ENCODE measurements at places on chromosomes 12 and 14.

DNA sequence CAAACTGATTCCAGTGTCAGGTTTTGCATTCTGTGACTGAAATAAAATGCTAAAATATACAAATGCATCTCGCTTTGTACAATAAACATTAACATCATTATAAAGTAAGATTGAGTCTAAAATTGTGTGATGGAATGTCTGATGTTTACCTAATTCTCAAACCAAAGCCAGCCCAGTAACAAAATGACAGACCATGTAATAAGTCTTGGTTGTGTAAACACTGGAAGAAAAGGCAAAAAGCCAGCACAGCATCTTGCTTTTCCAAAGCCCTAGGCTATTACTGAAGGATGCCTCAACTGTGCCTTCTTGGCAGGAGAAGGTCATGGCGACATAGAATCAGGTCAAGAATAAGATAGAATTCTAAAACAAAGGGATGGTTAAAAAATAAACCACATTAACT lies 169.6 kb downstream of the EGLN3 start:
- no peak for DNase-seq

- DNase-seq, result no peak
These were observed 9.7 kb downstream of the MOK start for GRCh38 chr14:102295270-102295669.

GRCh38 chr12:2739832-2740641 lies 54.7 kb upstream of the FKBP4 start:
- DNase-seq, result no peak

GRCh38 chr14:26926585-26926984 lies 328.8 kb upstream of the NOVA1 start:
- DNase-seq, result no peak

- no peak for DNase-seq
These were observed 12.8 kb upstream of the FBRSL1 start for GRCh38 chr12:132477017-132477702.

GRCh38 chr12:5335069-5335468 lies 96.8 kb upstream of the NTF3 start:
- no peak for DNase-seq

GRCh38 chr14:67853715-67854114 lies 34.1 kb downstream of the RAD51B start:
- DNase-seq, result no peak

GRCh38 chr12:55927588-55928502 lies at the start of gene PYM1:
Gene PYM1, minus strand, starts transcription at chr12:55927894. Its CDS starts 133 bp downstream, at chr12:55927761.
- peak; percentile 84 for DNase-seq

- no peak for DNase-seq
These were observed 13.5 kb upstream of the TUBA1C start for GRCh38 chr12:49251357-49251756.

GRCh38 chr12:120468325-120468820 lies 1.2 kb downstream of the SRSF9 start:
- DNase-seq, result peak; percentile 38

GRCh38 chr12:110366321-110367142 lies 37.0 kb downstream of the ANAPC7 start:
- DNase-seq, result no peak

DNA sequence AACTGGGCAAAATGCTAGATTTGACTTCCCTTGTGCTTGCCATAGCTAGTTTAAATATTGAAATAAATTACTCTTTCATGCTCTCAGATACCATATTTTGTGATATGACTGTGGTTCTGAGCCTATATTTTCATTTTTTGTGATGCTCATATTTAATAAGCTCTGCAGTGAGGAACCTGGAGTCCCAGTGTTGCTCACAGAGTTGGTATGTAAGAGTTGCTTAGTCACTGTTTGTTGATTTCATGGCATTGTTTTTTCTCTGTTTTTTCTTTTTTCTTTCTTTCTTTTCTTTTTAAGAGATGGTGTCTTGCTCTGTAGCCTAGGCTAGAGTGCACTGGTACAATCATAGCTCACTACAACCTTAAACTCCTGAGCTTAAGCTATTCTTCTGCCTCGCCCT lies 750.5 kb upstream of the TMEM132C start:
- no peak for DNase-seq

- peak; percentile 27 for DNase-seq
These were observed 41.0 kb downstream of the CMKLR1 start for GRCh38 chr12:108297895-108298760.

DNA sequence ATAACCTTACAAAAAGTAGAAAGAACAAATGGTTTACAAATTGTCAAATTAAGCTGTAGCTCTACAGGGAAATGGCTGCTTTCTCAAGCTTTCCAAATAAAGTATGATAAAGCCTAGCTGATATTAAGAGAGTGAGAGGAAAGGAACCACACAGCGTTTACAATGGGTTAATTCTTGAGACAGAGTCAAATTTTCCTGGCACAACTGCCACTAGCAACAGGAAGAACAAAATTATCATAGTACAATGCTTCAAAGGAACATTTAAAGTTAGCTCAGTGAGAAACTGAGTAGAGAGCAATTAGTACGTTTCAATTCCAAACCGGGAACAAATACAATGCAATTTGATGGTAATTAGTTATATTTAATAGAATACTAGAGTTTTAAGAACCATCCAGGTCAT lies 116.0 kb downstream of the PPP1R12A start:
- DNase-seq, result no peak

- peak; percentile 13 for DNase-seq
These were observed 52.4 kb upstream of the CDKN3 start for GRCh38 chr14:54344445-54344844.

- DNase-seq, result no peak
These were observed 811 bp downstream of the ACYP1 start for GRCh38 chr14:75063013-75063412.

- no peak for DNase-seq
These were observed 115.1 kb downstream of the SLC25A47 start for GRCh38 chr14:100438271-100438670.

DNA sequence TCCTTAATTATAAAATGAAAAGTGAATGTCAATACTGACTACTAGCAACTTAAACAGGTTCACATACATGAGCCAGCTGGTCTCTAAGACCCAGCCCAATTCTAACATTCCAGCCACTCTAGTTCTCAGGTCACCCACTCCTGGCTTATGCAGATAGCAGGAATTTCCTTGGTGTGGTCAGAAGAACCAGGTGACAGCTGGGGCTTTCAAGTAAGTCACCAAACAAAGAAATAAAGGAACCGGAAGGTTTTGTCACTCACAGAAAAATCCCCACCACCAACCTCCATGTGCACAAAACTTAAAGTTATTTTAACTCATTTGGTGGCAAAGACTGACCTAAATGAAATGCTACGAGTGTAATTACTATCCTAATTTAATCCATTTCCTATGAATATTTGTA lies 129.6 kb upstream of the CDKN3 start:
- peak; percentile 29 for DNase-seq

DNA sequence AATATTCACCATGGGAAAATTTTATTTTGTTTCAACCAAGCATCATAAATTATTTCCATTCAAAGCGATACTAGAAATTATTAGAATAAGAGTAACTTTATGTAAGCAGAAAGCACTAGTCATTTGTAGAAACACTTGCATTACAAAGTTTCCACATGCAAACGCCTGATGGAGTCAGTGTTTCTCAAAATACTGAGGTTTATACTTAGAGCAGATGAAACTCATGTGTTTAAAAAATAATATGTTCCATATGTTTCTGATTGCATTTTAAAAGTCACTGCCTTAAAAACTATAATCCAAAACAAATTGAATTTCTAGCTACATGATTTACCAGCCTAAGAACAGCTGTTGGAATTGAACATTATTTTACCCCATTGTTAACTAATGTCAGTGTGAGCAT lies 1246.4 kb downstream of the SLC16A7 start:
- no peak for DNase-seq

- DNase-seq, result no peak
These were observed 289.9 kb upstream of the SFSWAP start for GRCh38 chr12:131420867-131421447.

DNA sequence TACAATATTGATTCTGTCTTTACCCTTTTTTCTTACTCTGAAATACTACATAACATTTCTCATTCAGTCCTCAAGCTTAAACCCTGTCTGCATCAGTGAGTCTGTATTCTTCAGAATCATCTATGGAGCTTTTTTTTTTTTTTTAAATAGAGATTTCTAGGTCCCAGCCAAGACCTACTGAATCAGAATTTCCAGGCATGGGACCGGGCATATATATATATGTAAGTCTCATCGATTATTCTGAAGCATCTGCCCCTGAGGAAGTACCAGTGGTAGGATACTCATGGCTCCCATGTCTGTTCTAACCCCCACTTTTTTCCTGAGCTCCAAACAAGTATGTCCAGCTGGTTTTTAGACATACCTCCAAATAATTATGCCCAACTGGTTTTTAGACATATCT lies 6.1 kb downstream of the DDX47 start:
- no peak for DNase-seq

DNA sequence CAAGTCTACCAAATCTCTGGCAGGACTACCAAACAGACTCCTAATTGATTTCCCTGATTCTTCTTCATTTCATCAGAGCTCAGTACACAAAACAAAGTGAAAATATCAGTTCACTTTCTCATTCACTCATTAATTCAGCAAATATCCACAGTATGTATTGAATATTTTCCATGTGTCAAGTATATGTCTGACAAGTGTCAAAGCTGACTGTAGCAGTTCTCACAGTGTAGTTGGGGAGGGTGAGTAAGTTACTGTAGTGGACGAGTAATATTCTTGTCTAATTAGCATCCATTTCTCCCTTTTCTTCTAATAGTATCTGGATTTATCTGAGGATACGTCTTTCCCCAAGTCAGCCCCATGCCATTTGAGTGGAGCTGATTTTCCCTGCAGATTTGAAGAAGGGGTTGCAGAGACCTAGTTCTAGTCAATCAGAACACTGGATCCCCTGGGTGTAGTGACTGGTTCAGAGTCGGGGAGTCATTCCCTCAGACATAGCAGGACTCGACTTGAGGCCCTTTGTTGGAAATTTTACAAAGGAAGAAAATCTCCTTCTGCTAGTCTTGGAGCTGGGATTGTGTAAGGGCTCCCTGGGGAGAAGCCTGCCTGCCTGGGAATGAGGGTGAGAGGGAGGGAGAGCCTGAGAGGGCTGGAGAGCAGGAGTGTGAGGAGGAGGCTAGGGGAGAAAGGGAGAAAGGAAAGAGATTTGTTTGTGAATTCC lies 51.4 kb downstream of the GRIP1 start:
- no peak for DNase-seq

- peak; percentile 47 for DNase-seq
These were observed 1.5 kb upstream of the TM7SF3 start for GRCh38 chr12:27015730-27016076.

DNA sequence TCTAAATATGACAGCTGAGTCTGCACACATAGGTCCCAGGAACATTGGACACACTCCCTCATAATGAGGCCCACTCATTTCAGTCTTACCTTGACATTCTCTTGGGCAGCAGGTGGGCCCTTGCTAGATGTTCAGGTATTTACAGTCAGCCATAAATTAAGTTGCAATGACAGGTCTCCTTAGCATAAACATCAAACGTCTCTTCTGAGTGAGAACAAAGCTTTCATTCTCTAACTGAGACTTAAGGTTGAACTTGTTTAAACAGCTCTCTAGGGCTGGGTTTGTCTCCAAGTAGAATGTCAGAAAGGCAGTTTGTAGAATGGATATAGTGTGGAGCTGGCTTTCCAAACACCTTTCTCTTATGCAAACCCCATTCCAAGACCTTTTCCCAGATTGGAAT lies 10.3 kb downstream of the ACVR1B start:
- no peak for DNase-seq

- DNase-seq, result no peak
These were observed 89.6 kb downstream of the BRMS1L start for GRCh38 chr14:35915775-35916174.

GRCh38 chr14:100317912-100318808 lies 5.0 kb upstream of the SLC25A47 start:
- peak; percentile 86 for DNase-seq

DNA sequence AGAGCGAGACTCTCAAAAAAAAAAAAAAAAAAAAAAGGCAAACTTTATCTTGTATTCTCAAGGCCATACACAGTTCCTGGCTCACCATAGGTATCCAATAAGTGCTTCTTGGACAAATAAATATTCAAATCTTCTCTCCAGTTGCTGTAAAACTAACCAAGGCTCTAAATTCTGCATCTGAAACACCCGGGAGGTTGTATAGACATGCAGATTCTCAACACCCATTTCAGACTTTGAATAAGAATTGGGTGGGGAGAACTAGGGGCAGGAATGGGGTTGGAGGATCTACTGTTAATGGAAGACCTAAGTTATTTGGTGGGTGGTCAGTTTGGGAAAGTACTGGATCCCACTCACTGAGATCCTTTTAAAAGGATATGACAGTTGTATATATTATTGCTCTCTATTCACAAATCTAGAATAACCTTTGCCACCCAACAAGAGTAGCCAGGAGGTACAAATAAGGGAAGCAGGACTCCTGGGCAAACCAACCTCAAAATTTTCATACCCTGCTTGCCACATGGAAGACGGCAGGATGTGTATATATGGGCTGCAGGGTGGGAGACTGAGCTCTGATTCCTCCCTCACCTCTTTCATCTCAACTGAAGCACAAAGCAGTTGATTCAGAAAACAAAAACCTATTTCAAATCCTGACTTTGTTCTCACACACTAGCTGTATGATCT lies 879 bp downstream of the GDF3 start:
- DNase-seq, result no peak

- DNase-seq, result no peak
These were observed 13.2 kb downstream of the NOPCHAP1 start for GRCh38 chr12:104999347-104999685.

GRCh38 chr14:95140060-95140858 lies 17.1 kb downstream of the DICER1 start:
- no peak for DNase-seq

GRCh38 chr12:13000925-13001774 lies 1.1 kb upstream of the HEBP1 start:
- DNase-seq, result peak; percentile 72

GRCh38 chr12:56838621-56839488 lies 75.7 kb downstream of the HSD17B6 start:
- no peak for DNase-seq

- no peak for DNase-seq
These were observed 1.9 kb downstream of the TMEM263 start for GRCh38 chr12:106957583-106957982.

GRCh38 chr12:47736877-47737676 lies 11.8 kb upstream of the ENDOU start:
- no peak for DNase-seq

GRCh38 chr12:131318045-131318685 lies 364.5 kb downstream of the ADGRD1 start:
- no peak for DNase-seq

GRCh38 chr14:65476942-65477318 lies 64.4 kb downstream of the FUT8 start:
- no peak for DNase-seq

All from GM13977 (cell line).